ENCODE measurements at places on chromosomes 11 and 22.

- DNase-seq = no peak
These were observed 1156.6 kb downstream of the TBC1D22A start for GRCh38 chr22:47919001-47919441.

DNA sequence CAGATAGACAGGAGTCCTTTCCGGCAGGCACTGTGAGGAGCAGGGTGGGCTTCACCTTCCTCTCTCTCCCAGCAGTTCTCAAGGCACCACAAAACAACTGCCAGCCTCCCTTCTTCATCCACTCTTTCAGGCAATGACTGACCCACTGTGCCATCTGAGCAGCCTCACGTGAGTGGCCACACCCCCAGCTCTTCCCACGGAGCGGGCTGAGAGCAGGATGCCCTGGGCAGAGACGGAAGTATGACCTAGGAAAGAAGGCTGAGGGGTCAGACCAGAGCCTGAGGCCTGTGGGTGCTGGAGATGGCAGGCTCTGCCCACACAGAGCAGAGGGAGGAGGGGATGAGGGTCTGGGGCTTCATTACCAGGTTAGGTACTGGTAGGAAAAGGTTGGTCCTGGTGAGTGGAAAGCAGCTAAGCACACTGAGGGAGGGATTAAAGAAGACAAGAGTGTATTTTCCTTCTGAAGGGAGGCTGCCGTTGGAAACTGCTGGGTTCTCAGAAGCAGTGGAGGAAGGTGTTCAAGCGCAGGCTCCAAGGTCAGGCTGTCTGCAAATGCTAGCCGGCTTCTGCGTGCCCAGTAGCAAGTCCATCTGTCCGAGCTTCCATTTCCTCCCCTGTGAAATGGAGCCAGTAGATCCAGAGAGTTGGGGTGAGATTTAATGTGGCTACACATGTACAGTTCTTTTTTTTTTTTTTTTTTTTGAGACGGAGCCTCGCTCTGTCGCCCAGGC is 4.6 kb downstream of the NLRP6 start:
- DNase-seq = no peak

DNA sequence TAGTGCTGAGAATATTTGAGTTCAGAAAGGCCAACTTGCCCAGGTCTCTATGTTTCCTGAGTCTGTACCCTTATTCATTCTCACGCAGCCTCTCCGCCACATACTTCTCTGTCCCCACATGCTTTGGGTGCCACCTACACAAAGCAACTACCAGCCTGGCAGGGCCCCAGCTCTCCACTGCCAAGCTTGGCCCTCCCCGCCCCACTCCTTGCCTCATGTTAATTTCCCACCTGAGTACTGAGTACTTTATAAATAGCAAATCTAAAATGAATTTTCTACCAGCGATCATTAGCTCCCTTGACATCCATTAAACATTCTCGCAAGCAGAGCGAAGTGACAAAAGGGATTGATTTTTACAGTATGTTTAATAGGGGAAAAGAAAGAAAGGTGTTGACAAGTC is 20.8 kb downstream of the NTM start:
- DNase-seq = no peak

DNA sequence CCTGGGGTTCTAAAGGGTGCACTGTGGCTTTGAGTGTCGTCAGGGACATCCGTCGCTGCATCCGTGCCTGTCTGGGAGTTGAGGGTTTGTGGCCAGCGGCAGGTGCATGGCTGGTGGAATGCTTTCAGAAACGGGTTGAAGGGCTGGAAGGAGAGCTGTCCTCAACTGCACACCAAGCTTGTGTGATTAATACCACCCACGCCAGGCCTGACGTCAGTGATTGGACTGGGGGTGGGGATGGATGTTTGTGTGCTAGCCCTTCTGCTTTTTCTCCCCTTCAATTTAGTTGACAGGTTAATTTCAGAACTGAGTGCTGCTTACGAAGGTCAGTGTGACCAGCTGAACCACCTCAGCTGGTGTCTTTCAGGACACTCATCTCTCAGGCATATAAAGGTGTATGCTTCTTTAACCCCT is 3.2 kb upstream of the GAB2 start:
- no peak for DNase-seq

DNA sequence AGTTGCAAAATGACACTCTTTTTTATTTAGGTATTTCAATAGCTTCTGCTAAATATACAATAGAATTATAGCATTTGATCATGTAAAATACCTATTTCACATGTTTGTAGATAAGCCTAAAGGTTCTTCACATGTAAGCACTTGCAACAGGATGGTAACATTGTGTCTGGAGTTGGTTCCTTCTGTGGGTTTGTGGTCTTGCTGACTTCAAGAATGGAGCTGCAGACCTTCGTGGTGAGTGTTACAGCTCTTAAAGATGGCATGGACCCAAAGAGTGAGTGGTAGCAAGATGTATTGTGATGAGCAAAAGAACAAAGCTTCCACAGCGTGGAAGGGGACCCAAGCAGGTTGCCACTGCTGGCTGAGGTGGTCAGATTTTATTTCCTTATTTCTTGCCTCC is 246.4 kb upstream of the PDGFD start:
- DNase-seq = no peak

- no peak for DNase-seq
These were observed 1.3 kb downstream of the NAP1L4 start for GRCh38 chr11:2990617-2991451.

DNA sequence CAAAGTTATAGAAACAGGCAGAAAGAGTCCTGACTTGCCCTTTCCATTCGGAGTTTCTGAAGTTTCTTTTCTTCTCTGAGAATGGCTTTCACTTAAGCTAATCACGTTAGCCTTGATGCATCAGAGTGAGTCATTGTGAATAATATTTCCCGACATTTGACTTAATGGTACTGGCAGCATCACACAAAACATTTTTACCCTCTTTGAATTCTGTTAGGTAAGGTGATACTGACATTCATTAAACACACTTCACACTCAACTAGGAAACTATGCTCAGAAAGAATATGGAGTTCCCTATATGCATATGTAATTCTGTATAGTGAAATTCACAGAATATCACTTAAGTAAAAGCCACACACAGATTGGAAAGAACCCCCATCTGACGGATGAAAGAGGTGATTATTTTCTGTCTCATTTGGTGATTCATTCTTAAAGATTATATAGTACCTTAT is 120.8 kb upstream of the ARHGAP20 start:
- no peak for DNase-seq

DNA sequence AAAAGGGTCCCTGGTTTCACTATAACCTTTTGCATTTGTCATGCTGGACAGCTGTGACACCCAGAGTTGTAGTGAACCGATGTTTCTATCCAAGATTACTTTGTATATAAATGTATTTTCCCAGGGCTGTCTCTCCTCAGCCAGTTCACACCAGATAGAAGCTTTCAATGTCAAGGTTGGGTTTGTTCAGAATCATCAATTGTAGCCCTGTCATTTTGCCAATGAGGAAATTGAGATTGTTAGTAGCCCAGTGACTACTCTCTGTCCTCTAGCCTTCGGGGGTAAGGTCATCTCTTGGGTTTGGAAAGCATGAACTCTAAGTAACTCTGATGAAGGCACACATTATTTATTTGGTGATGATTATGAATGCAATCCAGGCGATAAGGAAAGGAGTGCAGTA is 165.6 kb downstream of the DBX1 start:
- DNase-seq = no peak

GRCh38 chr11:58805065-58805464 is 39.4 kb downstream of the GLYATL2 start:
- no peak for DNase-seq

- no peak for DNase-seq
These were observed 27.4 kb downstream of the RPL3 start for GRCh38 chr22:39292031-39292462.

GRCh38 chr11:67997475-67997921 is 6.4 kb downstream of the UNC93B1 start:
- DNase-seq = no peak

DNA sequence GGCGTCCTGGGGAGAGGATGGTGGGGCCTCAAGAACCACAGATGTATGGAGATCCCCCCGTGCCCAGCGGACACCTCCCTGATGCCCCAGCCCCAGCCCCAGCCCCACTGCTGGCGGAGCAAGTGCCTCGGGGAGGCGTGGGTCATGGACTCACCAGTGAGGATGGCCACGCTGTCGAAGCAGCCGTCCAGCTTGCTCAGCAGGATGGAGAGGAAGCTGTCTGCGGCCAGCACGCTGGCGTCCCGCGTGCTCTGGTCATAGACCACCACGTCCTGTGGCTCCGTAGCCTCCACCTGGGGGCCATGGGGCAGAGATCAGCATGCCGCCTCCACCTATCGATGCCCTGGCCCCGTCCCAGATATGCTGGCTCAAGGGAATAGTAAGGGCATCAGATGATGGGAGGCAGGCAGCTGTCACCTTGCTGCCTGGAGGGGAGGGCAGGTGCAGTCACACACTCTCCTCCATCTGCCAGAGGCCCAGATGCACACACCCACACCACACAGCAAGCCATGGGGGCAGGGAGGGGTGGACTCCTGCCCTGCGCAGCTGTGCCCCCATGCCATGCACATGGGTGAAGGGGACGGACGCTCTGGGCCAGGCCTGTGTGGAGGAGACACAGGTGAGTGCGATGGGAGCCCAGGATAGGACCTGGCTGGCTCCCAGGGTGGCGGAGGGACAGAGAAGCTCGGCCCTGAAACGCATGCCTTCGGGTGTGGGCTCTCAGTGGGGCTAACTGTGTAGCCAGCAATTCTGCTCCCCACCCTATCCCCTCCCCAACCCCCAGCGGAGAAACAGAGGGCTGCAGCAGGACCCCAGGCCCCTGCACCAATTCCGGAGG is 8.2 kb downstream of the DUSP8 start:
- DNase-seq = no peak

DNA sequence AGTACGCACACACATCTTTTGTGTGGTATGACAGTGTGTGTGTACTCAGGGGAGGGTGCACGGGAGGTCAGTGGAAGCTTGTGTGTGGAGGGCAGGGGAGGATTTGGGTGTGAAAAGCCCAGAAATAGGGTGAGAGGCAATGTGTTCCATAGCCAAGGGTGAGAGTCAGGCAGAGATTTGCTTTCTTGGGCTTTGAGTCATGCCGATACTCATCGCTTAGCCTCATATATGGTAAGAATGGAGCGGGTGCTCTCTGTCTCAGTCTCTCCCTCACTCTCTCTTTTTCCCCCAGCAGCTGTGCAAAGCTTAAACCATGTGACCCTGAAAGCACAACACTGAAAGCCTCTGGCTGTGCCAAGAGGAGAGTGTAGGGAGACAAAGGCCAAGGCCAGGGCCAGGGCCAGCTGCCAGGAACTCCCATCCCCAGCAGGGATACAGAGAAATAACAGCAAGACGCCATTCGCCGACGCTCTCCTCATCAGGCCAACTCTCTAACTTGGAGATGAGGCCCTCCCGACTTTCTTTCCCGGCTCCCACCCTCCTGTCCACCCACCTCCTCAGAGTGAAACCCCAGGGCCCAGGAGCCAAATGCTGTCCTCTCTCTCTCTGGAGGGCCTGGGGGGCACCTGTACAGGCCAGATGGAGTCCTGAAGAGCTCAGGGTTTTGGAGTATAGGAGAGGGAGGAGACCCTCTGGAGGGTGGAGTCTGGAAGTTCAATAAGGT is 20.3 kb upstream of the MICAL3 start:
- DNase-seq = no peak

GRCh38 chr11:2303627-2304505 is 2.1 kb downstream of the TSPAN32 start:
- no peak for DNase-seq

- peak; percentile 67 for DNase-seq
These were observed at the start of gene GAS2L1 for GRCh38 chr22:29306175-29306834. GAS2L1 (plus strand) TSS chr22:29306650; CDS start chr22:29308106, 1,456 bp downstream.

GRCh38 chr11:23278121-23278520 is 417.8 kb upstream of the CCDC179 start:
- no peak for DNase-seq

DNA sequence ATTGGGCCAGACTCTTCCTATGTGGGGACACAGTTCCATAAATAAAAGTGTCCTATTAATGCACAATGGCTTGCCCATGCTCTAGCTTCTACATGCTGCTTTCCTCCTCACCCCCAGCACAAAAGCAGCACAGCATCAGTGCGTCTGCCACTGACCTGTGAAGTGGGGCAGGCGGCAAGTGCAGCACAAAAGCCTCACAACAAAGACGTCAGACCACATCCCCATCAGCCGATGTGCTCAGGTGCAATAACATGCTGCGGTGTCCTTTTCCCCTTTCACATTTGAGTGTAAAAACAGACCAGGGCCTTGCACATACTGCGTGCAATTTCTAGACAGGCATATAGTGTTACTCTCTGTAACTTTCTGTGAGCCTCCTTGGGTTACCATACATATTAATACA is 12.8 kb downstream of the DKK3 start:
- no peak for DNase-seq

GRCh38 chr22:30542811-30543188 is 3.7 kb downstream of the SEC14L6 start:
- DNase-seq = no peak

GRCh38 chr11:57255618-57256017 is 18.6 kb upstream of the APLNR start:
- no peak for DNase-seq

- DNase-seq = no peak
These were observed 14.1 kb downstream of the BTBD10 start for GRCh38 chr11:13448876-13449275.

DNA sequence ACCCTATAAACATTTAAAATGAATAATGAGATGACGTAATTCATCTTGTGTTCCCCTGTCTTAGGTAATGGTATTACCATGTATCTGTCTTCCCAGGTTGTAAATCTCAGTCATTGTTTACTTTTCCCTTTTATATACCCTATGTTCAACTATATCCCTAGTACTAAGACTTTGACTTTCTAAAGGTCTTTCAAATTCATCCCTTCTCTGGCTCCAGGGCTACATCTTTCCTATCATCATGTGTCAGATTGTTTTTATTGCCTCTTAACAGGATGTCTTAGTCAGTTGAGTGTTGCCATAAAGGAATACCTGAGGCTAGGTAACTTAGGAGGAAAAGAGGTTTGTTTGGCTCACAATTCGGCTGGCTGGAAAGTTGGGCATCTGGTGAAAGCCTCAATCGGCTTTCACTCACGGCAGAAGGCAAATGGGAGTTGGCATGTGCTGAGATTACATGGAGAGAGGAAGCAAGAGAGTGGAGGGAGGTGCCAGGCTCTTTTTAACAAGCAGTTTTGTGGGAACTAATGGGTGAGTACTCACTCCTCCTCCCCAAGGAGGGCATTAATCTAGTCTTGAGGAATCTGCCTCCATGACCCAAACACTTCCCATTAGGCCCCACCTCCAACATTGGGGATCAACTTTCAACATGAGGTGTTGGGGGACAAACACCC is 11.6 kb upstream of the DLAT start:
- DNase-seq = no peak

GRCh38 chr11:65857500-65857852 is 504 bp downstream of the CFL1 start:
- no peak for DNase-seq

GRCh38 chr22:27892064-27892463 is 27.0 kb downstream of the PITPNB start:
- DNase-seq = no peak

All from activated naive CD4-positive, alpha-beta T cell treated with anti-CD3 and anti-CD28 coated beads, Interleukin-2, amount 50 U/mL, for 72 hours (primary cell).